Hematopoietic multipotent progenitor cell (in vitro differentiated cells): ENCODE measurements at places on chromosomes 11 and 22. TPM values are rescaled to one million over a fixed set of nuclear protein-coding genes. Genes with fewer than 3 reads are reported as not detected.

DNA sequence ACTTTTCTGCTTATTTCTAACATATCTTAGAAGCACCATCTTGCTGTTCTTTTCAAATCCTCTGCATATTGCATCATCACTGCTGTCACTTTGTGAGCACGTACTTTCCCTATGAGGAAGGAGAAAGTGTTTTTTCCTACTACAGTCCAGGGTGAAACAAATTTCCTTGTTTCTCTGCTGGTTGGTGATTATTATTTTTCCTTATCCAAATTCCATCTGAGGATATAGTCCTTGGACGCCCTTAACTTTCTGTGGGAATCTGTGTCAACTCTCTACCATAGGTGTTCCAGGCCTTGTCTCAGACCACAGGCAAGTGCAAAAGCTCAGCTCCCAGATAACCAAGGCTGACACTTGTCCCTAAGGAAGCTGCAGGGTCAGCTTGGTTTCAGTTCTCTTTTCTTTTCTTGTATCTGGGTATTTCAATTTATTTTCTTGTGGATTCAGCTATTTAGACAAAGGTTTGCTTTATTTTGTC, 29.4 kb upstream of the LYVE1 start:
- DNase-seq, result no peak

- no peak for DNase-seq
These were observed 29.3 kb downstream of the LMO1 start for GRCh38 chr11:8234425-8234821.

GRCh38 chr11:7892059-7892699, 38.9 kb downstream of the OR10A6 start:
- no peak for DNase-seq

DNA sequence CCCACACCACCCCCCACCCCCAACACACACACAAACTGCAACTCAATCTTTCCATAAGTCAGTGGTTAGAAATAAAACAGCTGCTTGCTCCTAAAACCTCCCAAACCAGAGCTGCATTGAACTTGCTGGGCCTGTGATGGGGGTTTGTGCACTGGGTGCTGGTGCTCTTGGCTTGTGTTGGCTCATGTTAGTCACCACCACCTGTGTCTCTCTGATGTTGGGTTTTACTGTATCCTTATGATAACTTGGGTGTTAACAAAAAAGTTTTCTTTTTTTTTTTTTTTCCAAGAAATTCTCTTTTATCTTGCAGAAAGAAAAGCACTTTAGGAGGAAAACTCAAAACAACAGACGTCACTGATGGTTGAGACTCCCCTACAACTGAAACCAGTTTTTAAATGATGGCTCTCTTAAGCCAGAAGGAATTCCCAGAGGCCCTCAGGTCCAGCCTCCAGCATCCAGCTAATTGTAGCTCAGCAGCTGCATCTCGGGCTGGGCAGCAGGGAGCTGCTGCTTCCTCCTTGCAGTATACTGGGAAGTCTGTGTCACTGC, 79.9 kb upstream of the DRD2 start:
- DNase-seq, result no peak

DNA sequence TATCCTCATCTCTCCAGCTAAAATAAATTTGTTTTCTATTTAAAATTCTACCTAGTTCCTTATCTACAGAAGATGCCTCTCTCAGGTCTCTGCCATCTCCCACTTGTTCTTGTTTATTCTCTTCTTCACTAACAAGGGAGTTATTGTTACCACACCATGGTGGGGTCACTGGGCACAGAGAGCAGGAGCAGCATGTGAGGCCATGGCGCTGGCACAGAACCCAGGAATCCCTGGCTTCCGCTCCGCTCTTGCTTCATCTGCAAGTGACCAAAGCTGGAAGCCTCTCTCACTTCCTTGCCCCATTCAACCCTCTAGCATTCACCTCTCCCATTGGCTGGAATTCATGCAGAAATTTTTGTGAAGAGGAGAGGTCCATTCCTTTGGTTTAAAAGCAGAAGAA, 190.7 kb upstream of the NCAM1 start:
- no peak for DNase-seq

- no peak for DNase-seq
These were observed 434.4 kb downstream of the METTL15 start for GRCh38 chr11:28542561-28542960.

DNA sequence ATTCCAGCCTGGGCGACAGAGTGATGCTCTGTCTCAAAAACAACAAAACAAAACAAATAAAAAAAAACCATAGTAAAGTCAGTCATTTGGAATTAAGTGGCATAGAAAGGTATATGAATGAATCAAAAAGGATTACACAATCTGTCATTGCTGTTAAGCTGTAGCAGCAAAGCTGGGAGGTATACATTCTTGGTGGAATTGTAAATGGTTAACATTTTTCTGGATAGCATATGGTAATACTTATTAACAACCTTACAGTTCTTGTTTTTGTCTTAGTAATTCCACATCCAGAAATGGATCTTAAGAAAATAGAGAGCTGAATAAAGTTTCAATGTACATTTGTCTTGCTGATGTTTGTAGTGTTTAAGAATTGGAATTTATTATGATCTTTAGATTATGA, 30.0 kb downstream of the DDX10 start:
- DNase-seq, result no peak

DNA sequence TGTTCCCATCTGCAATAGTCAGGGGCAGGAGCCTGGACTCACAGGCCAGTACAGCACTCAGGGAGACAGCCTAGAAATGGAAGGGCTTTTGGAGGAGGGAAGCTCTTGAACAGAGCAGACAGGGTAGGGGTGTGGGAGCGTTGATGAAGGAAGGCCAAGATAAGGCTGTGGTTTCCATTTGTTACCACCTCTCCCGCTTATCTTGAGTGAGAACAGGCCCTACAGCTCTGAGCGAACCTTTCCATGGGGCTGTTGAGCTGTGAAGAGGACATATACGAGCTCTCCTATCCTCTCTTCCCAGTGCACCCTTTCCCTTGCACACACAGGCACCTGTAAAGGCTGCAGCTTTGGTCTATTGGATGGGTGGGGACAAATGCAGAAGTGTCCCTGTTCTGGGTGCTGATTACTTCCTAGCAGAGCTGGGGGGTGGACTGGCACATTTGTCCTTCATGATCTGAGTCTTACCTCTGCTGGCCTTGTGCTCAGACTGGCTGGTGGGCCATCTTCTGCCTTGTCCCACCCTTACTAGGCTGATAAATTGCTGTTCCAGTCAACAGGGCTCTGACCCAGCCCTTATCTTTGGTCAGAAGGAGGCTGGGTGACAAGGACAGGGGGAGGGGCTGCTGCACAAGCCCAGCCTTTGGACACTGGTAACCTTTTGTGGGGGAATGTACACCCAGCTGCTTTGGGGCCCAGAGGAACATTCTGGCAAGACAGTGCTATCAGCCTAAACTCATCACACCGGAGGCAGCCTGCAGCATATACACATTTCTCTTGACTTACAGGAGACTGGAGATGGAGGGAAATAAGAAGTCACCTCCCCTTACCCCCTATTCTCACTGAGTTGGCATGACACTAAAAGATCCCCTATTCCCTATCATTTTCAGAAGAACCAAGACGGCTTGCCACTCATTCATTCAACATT, 80.1 kb upstream of the NNMT start:
- no peak for DNase-seq

The CDON gene
- total RNA-seq, result 0.27 TPM

The FZD4 gene
- total RNA-seq, result 0.27 TPM

The OR51I1 gene
- 1.3 TPM for total RNA-seq
